DMS53 (cell line): ENCODE measurements at places on chromosomes 13 and 19.

DNA sequence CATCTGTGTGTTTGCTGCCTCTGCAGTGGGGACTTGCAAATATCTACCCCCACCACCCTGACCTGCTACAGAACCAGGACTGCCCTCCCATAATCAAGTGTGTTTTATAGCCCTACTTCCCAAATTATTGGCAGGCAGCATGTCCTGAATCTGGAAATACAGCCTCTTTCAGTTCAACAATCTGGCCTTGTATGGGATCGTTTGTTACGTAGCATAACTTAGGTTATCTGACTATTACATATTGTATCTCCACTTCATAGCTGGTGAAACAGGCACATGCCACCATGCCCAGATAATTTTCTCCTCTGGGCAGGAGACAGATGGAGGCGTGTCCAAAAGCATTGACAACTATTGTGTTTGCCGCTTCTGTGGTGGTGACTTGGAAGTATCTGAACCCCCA is 66.7 kb upstream of the ADGRL1 start:
- DNase-seq = no peak

GRCh38 chr13:104632736-104633135 is 1566.5 kb upstream of the SLC10A2 start:
- DNase-seq = no peak

DNA sequence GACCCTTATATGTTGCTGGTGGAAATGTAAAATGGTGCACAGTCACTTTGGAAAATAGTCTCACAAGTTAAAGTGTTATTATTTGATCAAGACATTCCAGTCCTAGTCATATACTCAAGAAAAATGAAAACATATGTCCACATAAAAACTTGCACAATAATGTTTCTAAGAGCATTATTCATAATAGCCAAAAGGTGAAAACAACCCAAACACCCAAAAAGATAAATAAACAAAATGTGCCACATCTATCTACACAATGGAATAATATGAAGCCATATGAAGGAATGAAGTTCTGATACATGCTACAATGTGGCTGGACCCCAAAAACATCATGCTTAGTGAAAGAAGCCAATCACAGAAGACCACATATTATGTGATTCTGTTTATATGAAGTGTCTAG is 14.4 kb upstream of the AKAP8 start:
- DNase-seq = no peak

DNA sequence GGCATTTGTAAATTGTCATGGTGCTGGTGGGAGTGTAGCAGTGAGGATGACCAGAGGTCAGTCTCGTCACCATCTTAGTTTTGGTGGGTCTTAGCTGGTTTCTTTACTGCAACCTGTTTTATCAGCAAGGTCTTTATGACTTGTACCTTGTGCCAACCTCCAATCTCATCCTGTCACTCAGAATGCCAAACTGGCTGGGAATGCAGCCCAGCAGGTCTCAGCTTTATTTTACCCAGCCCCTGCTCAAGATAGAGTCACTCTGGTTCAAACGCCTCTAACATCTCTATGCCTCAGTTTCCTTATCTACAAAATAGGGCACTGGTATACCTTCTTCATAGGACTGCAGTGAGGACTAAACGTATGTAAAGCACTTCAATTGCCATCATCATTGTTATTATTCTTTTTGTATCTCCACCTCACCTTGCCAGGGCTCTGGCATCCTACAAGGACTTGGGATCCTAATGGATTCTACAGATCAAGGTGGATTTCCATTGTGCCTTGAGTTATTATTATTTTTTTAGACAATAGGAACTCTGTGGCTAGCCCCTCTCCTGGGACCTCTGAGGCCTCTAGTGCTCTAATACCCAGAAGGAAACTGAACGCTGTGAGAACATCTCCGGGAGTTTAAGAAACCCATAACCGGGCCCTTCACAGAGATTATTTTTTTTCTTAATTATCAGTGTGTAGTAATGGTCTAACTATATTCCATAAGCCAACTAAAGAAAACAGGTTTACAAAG is 69.0 kb upstream of the RGCC start:
- DNase-seq = no peak

GRCh38 chr13:28423010-28423409 is 71.9 kb downstream of the FLT1 start:
- DNase-seq = no peak

- DNase-seq = no peak
Observed at GRCh38 chr13:27037171-27037570, 134.4 kb downstream of the USP12 start.

DNA sequence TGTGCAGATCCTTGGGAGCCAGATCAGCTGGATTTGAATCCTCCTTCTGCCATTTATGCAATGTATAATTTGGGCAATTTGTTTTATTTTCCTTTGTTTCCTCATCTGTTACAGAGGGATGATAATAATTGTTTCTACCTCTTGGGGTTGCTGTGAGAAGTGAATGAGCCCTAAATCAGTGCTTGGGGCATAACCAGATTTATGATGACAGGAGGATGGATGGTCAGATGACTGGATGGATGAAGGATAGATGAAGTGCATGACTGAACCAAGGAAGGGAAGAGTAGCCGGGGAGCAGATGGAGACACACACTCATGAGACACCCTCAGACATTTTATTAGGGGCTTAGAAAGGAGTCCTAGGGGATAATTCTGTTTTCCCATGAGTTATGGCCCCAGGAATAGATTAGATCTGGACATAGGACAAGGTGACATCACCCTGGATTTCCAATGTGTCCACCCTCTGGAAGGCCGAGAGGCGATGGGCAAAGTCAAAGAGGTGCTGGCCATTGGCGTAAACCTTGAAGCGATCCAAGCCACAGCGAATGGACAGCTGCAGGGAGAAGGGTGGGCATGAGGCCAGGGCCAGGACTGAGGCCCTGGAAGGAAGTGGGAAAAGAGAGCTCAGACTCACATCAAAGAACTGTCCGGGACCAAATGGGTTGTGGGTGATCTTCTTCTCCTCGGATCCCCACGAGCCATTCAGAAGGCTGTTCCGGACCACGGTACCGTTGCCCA is 11.2 kb downstream of the LGALS4 start:
- no peak for DNase-seq

DNA sequence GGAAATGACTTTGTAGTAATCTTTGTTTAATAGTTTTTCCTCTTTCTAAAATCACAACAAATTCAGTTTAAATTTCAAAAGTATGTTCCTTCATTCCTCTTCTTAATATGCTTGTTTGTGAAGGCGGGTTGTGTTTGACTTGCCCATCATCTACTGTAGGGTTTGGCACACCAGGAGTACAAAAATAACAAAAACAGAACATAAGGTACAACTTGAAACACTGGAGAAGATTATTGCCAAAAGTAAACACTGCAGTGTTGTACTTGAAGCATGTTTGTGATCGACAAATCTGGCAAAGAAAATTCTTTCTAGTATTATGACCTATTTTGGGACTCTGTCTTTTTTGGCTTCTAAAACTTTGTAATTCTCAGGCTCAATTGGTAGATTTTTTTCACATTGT is 518.6 kb downstream of the SLITRK5 start:
- no peak for DNase-seq

- DNase-seq = no peak
Observed at GRCh38 chr19:50967929-50968715, 1.3 kb downstream of the KLK6 start.

DNA sequence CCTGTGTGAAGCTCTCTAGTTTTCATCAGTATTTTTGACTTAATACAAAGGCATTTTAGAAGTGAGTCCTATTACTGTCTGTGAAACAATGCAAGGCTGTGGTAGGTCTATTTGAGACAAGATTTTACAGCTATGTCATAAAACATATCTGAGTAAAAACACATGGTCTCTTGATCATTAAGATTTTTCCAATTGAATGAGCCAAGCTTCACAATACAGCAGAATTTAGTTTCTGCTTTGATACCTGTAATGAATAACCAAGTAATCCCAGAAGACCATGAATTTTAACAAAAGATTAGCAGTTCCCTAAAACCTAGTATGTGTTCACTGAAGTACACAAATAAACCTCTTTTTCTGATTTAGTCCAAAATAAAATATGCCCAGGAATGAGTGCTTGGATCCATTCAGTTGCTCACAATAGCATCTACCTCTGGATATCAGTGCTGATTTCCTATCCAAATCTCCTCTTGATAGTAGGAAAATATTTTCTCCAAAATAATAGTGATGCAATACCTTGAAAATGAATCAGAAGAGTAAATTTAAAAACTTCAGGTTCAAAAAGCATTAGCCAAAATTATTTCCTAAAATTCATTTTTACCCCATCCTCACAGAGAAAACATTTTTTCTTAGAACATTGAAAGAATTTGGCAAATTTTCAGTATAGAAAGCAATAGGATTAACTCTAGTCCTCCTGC is 533.5 kb upstream of the SGCG start:
- no peak for DNase-seq

- no peak for DNase-seq
Observed at GRCh38 chr13:95568131-95568530, 15.6 kb downstream of the CLDN10 start.

GRCh38 chr19:18074192-18074591 is 12.5 kb downstream of the IL12RB1 start:
- DNase-seq = peak; percentile 63

- DNase-seq = no peak
Observed at GRCh38 chr19:39845172-39845571, 1.0 kb downstream of the FBL start.

GRCh38 chr19:18069383-18069782 is 17.4 kb downstream of the IL12RB1 start:
- no peak for DNase-seq

DNA sequence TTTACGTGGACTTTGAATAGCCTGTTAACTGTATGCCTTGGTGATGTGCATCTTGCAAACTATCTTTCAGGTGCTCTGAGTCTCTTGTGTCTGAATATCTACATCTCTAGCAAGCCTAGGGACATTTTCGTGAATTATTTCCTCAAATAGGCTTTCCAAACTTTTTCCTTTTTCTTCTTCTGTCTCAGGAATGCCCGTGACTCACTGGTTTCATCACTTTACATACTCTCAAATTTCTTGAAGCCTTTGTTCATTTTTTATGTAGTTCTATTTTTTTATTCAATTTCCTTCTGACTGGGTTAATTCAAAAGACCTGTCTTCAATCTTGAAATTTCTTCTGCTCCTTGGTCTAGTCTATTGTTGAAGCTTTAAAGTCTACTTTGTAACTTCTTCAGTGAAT is 332.2 kb downstream of the OXGR1 start:
- DNase-seq = no peak

GRCh38 chr19:3528539-3529211 is 10.3 kb upstream of the TEKTIP1 start:
- DNase-seq = no peak

- no peak for DNase-seq
Observed at GRCh38 chr19:16342002-16342715, 17.5 kb downstream of the KLF2 start.

- DNase-seq = peak; percentile 65
Observed at GRCh38 chr13:101785858-101786257, 333.4 kb downstream of the ITGBL1 start.

- DNase-seq = no peak
Observed at GRCh38 chr19:51441410-51442390, 16.6 kb downstream of the SIGLEC8 start.

GRCh38 chr19:41298348-41298964 is 11.5 kb upstream of the CCDC97 start:
- peak; percentile 82 for DNase-seq

DNA sequence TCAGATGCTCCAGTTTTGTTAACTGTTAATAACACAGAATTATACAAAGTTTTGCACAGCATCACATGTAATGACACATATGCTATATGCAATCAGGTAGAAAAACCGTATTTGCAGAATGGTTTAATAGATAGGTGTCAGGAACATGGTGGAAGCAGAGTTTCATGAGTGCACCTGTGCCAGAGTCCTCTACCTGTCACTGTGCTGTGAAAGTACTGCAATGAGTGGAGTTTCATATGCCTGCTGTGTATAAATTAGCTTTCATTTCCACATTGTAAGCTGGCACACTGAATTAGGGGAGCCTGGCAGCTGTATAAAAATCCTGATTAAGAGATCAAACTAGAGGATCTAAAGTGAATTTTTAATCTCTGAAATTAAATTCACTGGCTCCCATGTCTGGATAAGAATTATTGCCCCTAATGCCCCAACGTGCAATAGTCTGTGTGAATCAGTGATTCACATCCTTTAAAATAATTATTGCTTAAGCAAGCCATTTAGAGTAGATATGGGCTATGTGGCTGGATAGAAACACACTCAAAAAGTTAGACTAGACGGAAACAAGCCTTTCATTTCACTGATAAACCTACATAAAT is 8.5 kb upstream of the EEF1AKMT1 start:
- DNase-seq = no peak

DNA sequence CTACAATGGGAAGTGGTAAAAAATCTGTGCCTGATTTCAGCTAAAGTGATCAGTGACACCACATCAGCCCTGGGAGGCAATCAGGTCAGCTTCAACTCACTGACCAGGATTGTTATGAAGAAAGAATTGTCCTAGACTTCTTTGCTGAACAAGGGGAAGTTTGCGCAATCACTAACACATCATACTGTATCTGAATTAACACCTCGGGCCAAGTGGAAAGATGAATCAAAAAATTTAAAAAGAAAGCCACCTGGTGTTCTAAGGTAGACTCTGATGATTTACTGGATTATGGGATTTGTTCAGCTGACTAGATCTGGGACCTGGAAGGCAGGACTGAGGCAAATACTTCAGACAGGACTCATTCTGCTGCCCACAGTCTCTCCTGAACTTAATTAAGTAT is 161.8 kb downstream of the DIAPH3 start:
- no peak for DNase-seq

DNA sequence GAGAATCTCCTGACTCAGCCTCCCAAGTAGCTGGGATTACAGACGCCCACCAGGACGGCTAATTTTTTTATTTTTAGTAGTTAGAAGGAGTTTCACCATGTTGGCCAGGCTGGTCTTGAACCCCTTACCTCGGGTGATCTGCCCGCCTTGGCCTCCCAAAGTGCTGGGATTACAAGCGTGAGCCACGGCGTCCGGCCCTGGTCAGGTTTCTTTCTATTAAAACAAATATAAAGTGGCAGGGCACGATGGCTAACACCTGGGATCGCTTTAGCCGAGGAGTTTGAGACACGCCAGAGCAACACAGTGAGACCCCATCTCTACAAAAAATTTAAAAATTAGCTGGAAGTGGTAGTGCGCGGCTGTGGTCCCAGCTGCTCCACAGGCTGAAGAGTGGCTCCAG is 1.5 kb upstream of the MED25 start:
- DNase-seq = peak; percentile 38

DNA sequence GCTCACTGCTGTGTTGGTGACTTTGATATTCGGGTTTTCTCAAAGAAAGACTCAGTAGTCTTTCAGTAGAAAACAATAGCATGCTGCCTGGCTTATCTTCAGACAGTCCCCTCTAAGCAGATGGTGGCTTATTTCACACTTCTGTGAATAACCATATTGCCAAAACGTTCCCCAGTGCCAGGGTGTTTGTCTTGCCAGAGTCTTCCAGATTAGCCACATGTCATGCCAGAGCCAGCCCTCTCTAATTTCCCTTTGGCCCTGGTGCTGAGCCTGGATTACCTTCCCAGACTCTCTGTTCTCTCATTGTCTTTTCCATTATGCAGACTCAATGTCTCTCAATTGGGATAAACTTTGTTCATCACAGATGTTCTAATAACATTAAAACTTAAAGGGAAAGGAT is 488.0 kb upstream of the ATXN8OS start:
- no peak for DNase-seq
